ENCODE measurements at places on chromosomes 7 and 10.

DNA sequence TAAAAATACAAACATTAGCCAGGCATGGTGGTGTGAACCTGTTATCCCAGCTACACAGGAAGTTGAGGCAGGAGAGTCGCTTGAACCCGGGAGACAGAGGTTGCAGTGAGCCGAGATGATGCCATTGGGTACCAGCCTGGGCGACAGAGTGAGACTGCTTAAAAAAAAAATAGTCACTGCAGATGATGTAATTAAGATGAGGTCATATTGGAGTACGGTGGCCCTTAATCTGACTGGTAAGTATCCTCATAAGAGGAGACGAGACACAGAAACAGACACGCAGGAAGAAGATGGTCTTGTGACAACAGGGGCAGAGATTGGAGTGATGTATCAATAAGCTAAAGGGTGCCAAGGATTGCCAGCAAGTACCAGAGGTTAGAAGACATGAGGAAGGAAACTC lies 156.0 kb downstream of the FAM107B start:
- DNase-seq, result no peak

DNA sequence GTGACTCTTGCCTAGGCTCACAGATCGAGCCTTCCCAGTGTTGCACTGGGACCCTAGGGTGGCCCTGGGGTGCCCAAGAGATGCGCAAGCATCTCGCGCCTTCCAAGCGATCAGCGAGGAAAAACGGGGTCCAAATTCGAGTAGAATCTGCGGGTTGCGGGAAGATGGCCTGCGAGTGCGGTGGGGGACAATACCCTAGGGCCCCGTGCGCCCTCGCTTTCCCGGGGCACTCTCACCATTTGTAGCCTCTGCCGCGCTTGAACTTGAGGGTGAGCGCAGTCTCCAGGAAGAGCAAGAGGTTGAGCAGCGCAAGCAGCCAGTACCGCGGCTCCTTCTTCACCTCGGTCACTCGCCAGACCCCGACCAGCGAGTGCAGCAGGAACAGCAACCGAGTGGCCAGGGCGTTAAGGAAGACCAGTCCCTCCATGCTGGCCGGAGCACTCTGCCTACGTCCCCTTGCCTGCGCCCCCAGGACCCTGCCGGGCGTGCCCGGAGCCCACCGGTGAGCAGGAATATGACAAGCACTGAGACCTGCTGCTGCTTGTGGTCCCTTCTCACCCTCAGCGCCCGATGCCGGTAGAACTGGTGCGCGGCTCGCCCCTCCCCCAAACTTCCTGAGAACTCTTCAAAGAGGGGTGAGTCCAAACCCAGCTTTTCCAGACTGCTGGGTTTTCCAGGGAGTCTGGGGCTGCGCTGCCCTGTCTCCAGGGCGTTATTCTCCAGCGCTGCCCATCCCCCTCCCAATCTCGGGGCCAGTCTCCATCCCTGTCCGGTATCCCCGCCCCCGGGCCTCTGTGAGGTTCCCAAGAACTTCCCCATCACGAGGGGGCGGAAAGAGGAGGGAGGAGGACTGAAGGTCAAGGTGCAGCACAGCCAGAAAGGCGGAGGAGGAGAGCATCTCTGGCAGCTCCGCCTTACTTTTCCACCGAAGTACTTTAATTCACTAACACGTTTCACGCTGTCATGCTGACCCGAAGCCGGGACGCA lies at the start of gene TMEM26:
TMEM26 (minus strand) TSS at position 727 of the 987 bp plus-strand sequence; CDS start at position 427, 300 bp downstream.
- DNase-seq, result no peak

DNA sequence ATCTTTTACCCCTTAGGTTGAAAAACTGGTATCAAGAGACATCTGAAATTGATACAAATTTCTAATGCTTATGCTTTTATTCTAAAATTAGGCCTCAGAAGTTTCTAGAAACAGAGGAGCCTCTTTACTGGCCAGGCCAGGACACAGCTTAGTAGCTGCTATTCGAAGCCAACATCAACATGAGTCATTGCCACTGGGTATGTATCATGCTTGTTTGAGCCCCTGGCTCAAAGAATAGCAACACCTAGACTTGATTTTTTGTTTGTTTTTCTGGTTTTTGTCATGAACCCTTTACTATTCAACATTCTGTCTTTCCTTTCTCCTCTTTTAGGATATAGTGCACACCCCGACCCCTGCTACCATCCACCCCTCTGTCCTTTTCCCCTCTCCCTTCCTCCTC lies 90.9 kb upstream of the STK17A start:
- DNase-seq, result no peak

DNA sequence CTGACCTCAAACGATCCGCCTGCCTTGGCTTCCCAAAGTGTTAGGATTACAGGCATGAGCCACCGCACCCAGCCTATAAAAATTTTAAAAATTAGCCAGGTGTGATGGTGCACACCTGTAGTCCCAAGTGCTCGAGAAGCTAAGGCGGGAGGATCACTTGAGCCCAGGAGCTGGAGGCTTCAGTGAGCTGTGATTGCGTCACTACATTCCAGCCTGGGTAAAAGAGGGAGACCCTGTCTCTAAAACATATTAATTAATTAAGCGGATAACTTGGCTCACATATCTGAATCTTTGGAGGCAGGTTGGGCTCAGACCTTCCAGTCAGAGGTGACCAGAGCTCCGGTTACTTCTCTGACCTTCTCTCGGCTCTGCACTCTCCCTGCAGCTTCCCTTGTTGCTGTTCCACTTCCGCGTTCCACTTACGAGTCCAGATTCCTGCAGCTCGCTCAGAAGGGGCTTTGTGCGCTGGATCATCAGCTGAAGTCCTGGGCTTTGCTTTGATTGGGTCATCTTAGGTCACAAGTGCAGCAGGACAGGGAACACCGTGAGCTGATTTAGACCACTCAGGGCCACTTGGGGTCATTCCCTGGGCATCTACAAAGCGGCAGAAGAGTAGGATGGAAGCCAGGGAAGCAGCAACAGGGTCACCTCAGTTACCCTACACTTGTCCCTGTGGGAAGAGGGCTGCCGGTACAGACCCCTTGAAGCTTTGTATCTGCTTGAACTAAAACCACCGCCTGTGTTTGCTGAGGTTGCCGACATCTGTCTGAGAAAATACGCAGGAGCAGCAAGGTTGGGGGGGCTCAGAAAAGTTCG lies 2.0 kb upstream of the ARPC1B start:
- no peak for DNase-seq

GRCh38 chr7:150380463-150380862 lies 1.3 kb downstream of the ZNF775 start:
- DNase-seq, result no peak

- no peak for DNase-seq
Observed at GRCh38 chr10:4470231-4470835, 355.7 kb upstream of the AKR1E2 start.

DNA sequence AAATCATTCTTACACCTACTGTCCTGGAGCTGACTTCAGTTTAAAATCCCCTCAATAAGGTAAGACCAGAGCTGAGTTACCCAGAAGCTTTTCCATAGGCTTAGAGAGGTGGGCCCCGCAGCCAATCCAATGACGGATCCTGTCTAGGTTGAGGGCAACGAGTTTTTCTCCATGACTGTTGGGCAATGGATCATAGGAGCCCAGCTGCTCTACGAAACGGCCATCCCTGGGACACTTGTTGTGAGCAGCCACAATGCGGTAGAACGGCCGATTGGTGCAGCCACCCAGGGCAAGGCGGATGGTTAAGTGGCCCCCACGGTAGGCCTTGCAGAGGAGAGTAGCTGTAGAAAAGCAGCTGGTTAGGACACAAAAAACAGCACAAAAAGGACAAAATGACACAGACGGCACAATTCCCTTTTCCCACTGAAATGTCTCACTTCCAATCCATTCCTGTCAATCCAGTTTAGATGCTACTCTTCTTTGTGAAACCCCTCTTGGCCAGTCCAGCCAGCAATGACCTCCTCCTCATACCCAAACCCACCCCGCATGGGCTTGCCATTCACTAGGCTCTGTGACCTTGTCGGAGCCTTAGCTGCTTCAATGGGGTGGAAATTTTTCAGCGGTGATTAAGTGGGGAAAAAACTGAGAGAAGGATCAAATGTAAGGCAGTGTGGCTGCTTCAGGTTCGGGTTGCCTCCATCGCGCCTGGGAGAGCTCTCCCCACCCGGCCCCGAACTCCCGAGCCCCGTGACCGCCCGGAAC lies 580 bp downstream of the MRPS16 start:
- no peak for DNase-seq

DNA sequence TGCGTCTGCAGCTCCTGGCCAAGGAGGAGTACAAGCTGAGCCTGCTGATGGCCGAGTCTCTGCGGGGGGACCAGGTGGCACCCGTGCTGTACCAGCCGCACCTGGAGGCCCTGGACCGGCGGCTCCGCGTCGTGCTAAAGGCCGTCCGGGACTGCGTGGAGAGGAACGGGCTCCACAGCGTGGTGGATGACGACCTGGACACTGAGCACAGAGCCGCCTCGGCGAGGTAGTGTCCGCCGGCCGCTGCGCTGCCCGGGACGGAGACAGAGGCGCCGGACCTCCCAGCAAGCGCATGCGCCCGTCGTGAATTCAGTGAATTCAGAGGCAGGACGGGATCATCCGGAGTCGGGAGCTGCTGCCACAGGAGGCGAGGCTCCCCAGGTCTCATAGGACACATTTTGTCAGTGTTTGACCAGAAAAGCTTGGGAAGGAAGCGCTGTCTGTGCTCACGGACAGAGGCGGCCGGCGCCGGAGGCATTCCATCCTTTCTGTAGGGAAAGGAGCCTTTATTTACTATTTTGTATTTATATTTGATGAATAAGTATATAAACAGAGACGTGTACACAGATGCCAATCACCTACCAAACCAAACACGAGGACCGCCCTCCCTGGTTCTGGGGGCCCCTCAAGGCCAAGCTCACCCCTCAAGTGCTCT lies 30.1 kb upstream of the FOXL3 start:
- DNase-seq, result no peak

DNA sequence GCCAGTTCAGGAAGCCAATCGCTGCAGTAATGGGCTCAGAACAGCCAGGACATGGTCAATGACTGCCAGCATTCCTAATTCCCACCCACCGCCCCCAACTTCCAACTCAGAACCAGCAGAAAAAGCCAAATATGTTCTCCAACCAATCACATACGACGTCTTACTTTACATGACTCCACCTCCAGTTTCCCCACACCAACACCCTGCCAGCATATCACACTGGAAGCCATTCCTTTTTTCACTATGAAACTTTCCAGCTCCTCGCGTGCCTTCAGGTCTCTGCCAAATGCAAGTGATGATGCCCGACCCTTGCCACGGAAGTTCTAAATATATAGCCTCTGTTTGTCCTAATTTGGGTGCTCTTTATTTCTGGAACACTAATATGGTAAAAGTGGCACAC lies 12.5 kb downstream of the NPS start:
- DNase-seq, result no peak

GRCh38 chr10:126628746-126629145 lies 41.7 kb downstream of the C10orf90 start:
- DNase-seq, result no peak

DNA sequence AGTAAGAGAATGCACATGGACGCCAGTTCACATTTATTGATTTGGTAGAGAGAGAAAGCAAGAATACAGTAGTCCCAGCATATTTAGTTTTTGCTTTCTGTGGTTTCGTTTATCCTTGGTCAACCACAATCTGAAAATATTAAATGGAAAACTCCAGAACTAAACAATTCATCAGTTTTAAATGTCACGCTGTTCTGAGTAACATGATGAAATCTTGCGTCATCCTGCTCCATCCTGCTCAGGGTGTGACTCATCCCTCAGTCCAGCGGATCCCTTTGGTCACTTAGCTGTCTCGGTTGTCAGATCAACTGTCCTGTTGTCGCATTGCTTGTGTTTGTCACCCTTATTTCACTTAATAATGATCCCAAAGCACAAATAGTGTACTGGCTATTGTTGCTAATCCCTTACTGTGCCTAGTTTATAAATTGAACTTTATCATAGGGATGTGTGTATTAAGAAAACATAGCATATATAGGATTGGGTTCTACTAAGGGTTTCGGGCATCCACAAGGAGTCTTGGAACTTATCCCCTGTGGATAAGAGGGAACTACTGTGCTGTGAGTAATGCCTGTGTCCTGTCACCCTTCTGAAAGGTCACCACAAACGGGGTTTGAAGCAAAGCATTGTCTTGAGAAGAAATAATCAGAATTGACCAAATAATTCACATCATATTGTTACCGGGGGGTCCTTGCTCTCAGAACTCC lies 73.6 kb downstream of the OTUD1 start:
- DNase-seq, result no peak

GRCh38 chr7:95476904-95477594 lies 8.7 kb upstream of the ASB4 start:
- peak; percentile 71 for DNase-seq

DNA sequence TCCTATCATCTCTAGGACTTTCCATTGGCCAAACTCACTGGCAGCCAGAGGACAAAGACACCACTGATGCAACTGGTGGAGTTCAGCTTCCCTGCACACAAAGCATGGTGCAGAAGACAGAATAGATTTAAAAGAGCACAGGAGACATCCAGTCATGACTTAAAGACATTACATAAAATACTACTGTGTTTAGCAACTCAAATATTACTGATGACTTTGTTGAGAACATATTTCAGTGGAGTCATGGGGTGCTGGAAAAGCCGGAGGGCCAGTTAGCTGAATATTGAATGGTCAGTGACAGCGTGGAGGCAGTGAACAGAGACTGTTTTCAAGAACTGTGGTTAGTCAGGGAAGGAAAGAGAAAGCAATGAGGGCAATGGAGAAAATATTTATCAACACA lies 296.3 kb upstream of the NRP1 start:
- DNase-seq, result no peak

- no peak for DNase-seq
Observed at GRCh38 chr10:132558516-132559413, 21.2 kb downstream of the INPP5A start.

DNA sequence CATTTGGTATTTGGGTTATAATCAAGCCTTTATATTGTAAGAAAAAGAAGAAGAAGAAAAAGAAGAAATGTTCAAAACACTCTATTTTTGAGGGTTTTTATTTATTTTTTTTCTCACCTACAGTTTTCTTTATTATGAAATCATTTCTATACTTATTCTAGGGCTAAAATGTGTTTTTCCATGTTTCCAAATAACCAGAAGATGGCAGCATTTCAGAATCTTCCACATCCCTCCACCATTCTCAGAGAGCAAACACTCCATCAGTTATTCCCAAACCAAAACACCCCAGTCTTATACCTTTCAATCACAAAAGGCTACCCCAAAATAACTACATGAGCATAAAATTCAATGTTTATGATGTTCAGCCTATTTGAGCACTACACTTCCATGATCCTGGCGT lies 38.7 kb upstream of the PPP1R17 start:
- DNase-seq, result peak; percentile 32

GRCh38 chr10:106493751-106494150 lies 670.8 kb downstream of the SORCS1 start:
- no peak for DNase-seq

- no peak for DNase-seq
Observed at GRCh38 chr10:127910464-127910770, 3.5 kb downstream of the PTPRE start.

GRCh38 chr10:61451357-61451756 lies 1.8 kb downstream of the TMEM26 start:
- DNase-seq, result no peak

- DNase-seq, result no peak
Observed at GRCh38 chr7:20839196-20839735, 52.6 kb upstream of the SP8 start.

- no peak for DNase-seq
Observed at GRCh38 chr10:75859141-75859540, 427.7 kb downstream of the LRMDA start.

GRCh38 chr10:123781324-123781900 lies 110.2 kb downstream of the CPXM2 start:
- no peak for DNase-seq
